ENCODE measurements at places on chromosomes 3 and 15. TPM values are rescaled to one million over a fixed set of nuclear protein-coding genes. Genes with fewer than 3 reads are reported as not detected.

Gene FANCD2
- total RNA-seq = 51.9 TPM

Gene SOX14
- not detected for total RNA-seq

Gene PDE8A
- 26.3 TPM for total RNA-seq

Gene PLCD1
- 11.4 TPM for total RNA-seq

GRCh38 chr15:58331560-58331912 lies 100.3 kb upstream of the LIPC start:
- DNase-seq = peak; percentile 32
- no peaks in the 10 kb centered on the region for H3K36me3 ChIP-seq
- peaks cover 50% of the 10 kb centered on the region for H3K4me1 ChIP-seq
- H3K4me3 ChIP-seq = peak overlapping the region; percentile 26
- H3K27me3 ChIP-seq = no peaks in the 10 kb centered on the region

GRCh38 chr15:48898032-48898431 lies 20.1 kb downstream of the EID1 start:
- no peak overlapping the region for H3K27ac ChIP-seq
- DNase-seq = no peak
- no peak overlapping the region for H3K4me3 ChIP-seq

GRCh38 chr3:31223278-31223677 lies 309.4 kb upstream of the STT3B start:
- H3K36me3 ChIP-seq = no peaks in the 10 kb centered on the region
- no peak for DNase-seq
- H3K4me3 ChIP-seq = no peak overlapping the region
- H3K27ac ChIP-seq = no peak overlapping the region
- no peaks in the 10 kb centered on the region for H3K4me1 ChIP-seq

GRCh38 chr15:45863881-45864580 lies 229.2 kb downstream of the SQOR start:
- no peak overlapping the region for H3K27ac ChIP-seq
- H3K36me3 ChIP-seq = no peaks in the 10 kb centered on the region
- no peak for DNase-seq
- H3K27me3 ChIP-seq = no peaks in the 10 kb centered on the region

GRCh38 chr3:143362115-143362991 lies 242.8 kb downstream of the CHST2 start:
- H3K4me1 ChIP-seq = no peaks in the 10 kb centered on the region
- no peak overlapping the region for H3K4me3 ChIP-seq
- DNase-seq = no peak
- H3K27ac ChIP-seq = no peak overlapping the region
- no peaks in the 10 kb centered on the region for H3K36me3 ChIP-seq
- H3K27me3 ChIP-seq = no peaks in the 10 kb centered on the region

DNA sequence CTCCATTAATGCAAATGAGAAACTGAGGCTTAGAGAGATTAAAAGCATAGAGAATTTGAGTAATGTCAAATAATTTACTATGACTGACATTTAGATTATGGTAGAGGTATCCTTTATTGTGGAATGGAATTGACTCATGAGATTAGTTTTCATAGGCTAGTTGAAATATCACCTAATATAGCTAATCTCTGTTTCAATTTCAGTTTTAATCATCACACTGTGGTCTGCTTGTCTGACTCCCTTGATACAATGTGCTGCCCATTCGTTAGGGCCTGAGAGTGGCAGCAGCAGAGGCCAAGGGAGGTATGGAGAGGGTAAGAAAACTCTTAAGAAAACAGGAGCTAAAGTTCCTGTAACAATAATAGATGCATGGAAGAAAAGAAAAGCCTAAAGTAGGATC lies 13.2 kb upstream of the ZBTB20 start:
- no peak overlapping the region for H3K27ac ChIP-seq
- no peaks in the 10 kb centered on the region for H3K27me3 ChIP-seq
- no peaks in the 10 kb centered on the region for H3K4me1 ChIP-seq
- DNase-seq = no peak
- H3K4me3 ChIP-seq = no peak overlapping the region

DNA sequence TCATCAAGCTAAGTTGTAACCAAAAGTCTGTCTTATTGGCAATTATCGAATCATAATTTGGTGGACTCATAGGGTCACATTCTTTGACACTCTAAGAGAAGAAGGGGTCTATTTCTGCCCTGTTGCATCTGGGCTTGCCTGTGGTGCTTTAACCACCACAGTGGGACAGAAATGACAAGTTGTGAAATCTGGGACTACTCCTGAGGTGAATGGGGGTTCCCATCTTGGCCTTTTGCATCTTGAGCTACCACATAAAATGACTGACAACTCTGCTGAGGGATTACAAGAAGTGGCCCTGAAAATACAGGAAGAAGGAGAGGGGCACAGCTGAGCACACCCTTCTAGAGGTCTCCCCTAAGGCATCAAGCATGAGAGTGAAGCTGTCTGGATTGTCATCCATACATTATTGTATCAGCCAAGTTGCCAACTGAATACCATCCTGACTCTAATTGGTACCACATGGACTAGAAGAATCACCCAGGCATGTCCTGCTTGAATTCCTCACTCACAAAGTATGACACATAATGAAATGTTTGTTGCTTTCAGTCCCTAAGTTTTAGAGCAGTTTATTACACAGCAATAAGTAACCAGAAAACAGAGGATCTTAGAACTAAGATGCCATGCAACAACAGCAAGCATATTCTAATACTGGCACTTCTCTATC lies 306.5 kb downstream of the ROBO1 start:
- H3K4me3 ChIP-seq = no peak overlapping the region
- no peaks in the 10 kb centered on the region for H3K27me3 ChIP-seq
- no peak overlapping the region for H3K27ac ChIP-seq
- no peaks in the 10 kb centered on the region for H3K4me1 ChIP-seq
- H3K36me3 ChIP-seq = no peaks in the 10 kb centered on the region

DNA sequence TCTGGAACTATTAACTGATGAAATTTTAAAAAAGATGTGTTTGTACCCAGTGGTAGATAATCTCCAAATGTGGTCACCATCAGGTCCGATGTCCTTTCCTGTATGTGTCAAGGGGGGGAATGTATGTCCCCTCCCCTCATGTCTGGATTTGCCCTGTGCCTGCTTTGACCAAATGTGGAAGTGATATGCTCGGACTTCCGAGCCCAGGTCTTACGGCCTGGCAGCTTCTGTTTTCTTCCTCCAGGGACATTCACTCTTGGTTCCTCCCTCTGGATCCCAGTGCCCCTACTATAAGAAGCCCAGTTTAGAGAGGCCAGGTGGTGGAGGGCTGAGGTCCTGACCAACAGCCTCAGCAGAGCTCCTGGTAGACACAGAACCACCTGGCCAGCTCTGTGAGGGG lies 75.5 kb downstream of the CCR1 start:
- no peak overlapping the region for H3K4me3 ChIP-seq
- H3K27ac ChIP-seq = no peak overlapping the region
- H3K36me3 ChIP-seq = no peaks in the 10 kb centered on the region

- no peak overlapping the region for H3K27ac ChIP-seq
- H3K36me3 ChIP-seq = no peaks in the 10 kb centered on the region
- no peaks in the 10 kb centered on the region for H3K4me1 ChIP-seq
- no peaks in the 10 kb centered on the region for H3K27me3 ChIP-seq
- no peak overlapping the region for H3K4me3 ChIP-seq
These were observed 894.3 kb downstream of the OTOL1 start for GRCh38 chr3:162390891-162391290.

DNA sequence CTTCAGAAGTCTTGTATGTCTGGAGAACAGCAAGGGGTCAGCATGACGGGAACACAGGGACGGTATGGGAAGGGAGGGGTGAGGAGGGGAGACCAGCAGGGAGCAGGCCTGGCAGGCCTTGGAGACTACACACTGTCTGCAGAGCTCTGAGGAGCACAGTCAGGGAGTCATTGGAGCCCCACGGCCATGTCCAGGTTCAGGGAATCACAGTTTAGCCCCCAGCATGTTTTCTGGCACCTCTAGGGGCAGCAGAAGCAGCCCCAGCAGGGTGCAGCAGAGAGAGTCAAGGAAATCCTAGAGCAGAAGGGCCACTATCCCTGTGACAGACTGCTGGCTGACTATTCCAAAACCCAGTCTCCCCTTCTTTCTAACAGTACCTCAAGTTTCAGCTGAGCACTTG lies 3.2 kb downstream of the LAMP3 start:
- no peak overlapping the region for H3K4me3 ChIP-seq
- peaks cover 18% of the 10 kb centered on the region for H3K27me3 ChIP-seq
- peaks cover 10% of the 10 kb centered on the region for H3K4me1 ChIP-seq
- DNase-seq = no peak
- H3K36me3 ChIP-seq = no peaks in the 10 kb centered on the region
- no peak overlapping the region for H3K27ac ChIP-seq
